ENCODE measurements at places on chromosomes 11 and 22. TPM values are rescaled to one million over a fixed set of nuclear protein-coding genes. Genes with fewer than 3 reads are reported as not detected.

GRCh38 chr11:110566577-110566976, 136.8 kb downstream of the FDX1 start:
- DNase-seq, result no peak

- no peak for DNase-seq
Observed at GRCh38 chr22:22880645-22881044, 7.0 kb upstream of the IGLL5 start.

GRCh38 chr11:134818516-134818915, 406.5 kb upstream of the B3GAT1 start:
- DNase-seq, result no peak

GRCh38 chr22:19169002-19169946, 9.3 kb downstream of the SLC25A1 start:
- no peak for DNase-seq

DNA sequence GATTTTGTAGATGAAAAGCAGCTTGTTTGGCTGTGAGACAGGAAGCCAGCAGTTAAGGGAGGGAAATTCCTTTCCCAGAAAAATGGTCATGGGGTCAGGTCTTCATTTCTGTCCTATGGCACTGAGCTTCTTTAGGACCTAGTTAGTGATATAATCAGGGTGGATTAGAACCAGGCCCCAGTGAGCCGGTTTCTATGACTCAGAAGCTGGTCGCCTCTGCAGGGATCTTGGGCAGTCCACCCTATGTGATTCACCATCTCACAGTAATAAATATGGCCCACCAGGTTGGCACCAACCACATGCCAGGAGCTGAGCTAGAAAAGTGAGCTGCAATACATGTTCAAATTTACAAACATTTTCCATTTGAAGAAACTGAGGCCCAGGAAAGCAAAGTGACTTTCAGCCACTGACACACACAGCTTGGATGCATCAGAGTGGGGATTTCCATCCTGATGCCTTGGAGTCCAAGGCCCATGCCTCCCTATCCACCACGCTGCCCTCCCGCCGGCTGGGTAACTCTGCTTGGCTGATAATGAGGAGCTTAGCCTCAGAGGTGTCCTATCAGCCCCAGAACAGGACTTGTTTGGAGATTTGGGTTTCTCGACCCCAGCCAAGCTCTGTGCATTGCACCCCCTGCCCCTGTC, 42.0 kb downstream of the CD82 start:
- no peak for DNase-seq

DNA sequence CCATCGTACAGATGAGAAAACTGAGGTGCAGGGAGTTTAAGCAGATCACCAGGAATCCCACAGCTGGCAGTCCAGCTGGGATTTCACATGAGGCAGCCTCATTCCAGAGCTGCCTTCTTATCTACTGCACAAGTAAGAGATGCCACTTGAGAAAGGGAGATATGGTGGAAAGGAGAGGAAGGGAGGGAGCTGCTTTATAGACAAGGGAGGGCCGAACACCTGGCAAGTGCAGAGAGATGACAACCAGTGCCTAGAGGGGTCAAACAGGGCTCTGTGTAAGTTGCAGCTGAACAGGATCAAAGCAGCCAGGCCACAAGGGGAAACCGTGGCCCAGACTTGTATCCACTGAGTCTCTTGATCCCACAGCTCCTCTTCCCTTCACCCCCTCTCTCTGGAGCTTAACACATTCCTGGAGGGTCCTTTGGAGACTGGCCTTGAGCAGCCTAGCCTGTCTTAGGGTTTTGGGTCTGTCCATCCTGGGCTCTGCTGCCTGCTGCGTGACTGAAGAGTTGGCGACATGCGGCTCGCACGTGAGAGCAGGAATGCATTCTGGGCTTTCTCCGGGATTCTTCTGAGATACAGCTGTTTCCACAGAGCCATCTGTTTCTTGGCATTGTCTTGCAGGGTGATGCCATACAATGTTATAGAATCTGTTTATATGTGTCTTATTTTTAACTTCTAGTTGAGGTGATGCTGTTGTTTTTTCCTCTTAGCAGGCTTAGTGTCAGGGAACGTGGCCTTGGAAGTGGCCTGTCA, 268.5 kb upstream of the SYN3 start:
- DNase-seq, result no peak

GRCh38 chr11:12724301-12725054, 50.3 kb downstream of the TEAD1 start:
- peak; percentile 94 for DNase-seq

GRCh38 chr11:75931124-75931523, 116.1 kb downstream of the UVRAG start:
- DNase-seq, result no peak

GRCh38 chr22:44646668-44647067, 55.3 kb upstream of the PRR5 start:
- DNase-seq, result no peak

- no peak for DNase-seq
Observed at GRCh38 chr11:116454951-116455350, 317.8 kb downstream of the BUD13 start.

GRCh38 chr11:61996933-61997332, 29.5 kb upstream of the FTH1 start:
- no peak for DNase-seq

GRCh38 chr11:130891326-130891725, 25.0 kb downstream of the SNX19 start:
- DNase-seq, result no peak

Gene CLDN5
- total RNA-seq, result not detected

Measured in SK-MEL-5 (cell line).